Epithelial cell of esophagus (primary cell): ENCODE measurements at places on chromosomes 2 and 18.

DNA sequence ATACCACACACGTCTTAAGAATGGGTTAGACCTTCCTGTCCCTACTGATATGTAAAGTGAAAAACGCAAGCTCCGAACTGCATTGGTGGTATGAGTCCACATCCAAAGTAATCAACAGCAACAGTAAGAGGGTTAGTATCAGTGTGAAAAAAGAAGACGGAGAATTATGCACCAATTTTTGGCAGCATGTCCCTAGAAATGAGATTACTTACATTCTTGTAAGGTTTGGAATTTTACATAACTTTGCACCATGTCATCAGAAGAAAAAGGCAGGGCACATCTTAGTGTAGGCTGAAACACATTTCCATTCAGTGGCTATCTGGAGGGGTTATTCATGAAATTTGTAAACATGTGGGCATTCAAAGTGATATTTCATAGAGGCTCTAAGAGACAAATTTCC is 88.2 kb downstream of the LONRF2 start:
- no peak for DNase-seq

DNA sequence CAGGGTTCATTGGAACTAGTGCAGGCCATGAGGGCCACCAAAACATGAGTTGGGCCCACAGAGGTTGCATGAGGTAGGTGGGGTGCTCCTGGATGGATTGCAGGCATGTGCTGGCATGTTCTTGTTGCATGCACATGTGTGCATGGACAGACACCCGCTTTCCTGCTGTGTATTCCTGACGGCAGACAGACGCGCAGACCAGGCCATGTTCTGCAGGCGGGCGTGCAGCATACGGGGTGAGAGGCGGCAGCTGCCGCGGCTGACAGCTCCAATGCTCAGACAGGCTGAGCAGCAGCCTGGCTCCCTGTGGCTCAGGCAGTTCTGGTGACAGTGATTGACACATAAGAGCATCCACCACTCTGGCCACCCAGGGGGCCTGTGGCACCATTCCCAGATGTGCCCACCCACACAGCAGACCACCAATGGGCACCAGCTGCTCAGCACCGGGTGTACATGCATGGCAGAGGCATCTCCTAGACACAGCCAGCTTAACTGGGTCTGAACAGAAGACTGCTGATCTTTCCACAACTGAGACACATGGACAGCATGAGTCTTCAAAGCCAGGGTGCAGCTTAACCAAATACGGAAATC is 21.2 kb downstream of the HS1BP3 start:
- no peak for DNase-seq

GRCh38 chr2:236250909-236251579 is 13.2 kb downstream of the ASB18 start:
- DNase-seq = no peak

DNA sequence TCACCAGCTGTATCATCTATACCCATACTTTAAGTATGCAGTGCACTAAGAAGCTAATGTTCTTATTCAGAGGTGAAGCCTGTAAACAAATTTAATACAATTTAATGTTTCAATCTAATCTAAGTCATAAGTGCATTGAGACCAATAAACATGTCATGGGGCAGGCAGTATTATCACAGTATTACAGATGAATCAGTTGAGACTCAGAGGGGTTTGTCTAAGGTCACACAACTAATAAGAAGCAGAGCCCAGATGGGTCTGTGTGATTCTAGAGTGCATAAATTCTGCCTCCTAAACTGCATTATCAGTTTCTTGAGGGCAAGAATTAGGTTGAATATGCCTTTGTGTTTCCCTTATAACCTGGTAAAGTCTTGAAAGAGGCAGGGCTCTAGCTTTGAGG is 140.9 kb upstream of the RNF152 start:
- no peak for DNase-seq

DNA sequence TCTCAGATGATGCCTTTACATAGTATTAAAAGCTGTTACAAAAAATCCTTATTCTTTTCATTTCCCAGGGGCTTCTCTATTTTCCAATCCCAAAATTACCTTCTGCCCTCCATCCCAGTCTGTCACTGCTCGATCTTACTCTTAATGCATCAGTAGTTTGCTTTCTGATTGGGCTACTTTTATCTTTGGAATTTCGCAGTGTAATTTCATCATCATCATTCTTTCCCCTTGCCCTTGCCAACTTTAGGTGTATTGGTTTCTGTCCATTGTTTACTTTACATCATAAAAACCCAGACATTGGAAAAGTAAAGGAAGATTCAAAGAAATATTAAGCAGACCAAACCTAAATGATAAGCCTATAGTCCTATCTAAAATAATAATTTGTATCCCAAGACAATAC is 457.2 kb downstream of the PIK3C3 start:
- DNase-seq = no peak

GRCh38 chr2:210568108-210568507 is 11.7 kb downstream of the CPS1 start:
- no peak for DNase-seq

DNA sequence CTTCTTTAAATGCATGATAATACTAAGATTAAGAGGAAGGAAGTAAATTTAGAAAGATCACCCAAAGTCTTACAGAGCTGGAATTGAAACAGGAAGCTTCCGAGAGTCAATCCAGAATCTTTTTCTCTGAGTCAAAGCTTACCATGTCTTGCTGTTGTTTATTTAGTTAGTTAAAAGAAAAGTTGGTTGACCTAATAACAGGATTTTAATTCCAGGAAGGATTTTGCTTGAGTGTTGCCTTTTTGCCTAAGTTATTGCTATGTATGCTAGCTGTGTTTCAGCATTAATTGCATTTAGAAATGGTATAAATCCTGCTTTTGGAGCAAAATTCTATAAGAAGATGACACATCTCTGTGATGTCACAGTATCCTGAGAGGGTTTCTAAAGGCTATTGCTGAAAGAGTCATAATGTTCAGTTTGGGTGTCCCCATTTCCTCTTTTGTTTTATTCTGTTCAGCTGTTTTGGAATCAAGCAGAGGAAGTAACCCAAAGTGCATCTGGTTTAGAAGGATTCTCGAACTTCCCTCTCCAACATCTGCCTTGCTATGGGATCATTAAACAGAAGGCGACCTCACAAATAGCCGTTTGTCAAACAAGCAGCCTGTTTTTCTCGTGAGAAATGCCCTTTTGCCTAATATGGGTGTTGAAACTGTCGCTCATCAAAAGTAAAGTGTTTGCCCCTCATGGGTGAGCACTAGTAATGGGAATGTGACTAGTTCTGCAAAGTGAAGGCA is 271.5 kb upstream of the MMADHC start:
- DNase-seq = peak; percentile 53

- peak; percentile 15 for DNase-seq
Measured at GRCh38 chr18:25136416-25137196, 215.4 kb downstream of the ZNF521 start.

DNA sequence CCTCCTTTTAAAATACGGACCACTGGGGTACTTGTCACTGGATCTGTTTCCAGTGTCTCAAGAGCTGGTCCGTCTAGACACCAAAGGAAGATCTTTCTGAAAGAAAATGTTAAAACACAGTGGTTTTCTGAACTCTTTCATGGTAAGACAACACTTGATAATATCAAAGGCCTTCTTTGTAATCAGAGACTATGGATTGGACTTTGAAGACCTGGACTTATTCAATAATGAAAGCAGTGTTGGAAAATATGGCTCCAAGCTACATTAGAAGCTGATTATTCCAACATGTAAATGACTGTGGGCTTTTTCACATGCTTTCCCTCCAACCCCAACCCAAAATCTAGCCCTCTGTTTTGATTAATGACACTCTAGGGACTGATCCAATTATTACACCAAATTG is 329.4 kb upstream of the LYPD1 start:
- no peak for DNase-seq

DNA sequence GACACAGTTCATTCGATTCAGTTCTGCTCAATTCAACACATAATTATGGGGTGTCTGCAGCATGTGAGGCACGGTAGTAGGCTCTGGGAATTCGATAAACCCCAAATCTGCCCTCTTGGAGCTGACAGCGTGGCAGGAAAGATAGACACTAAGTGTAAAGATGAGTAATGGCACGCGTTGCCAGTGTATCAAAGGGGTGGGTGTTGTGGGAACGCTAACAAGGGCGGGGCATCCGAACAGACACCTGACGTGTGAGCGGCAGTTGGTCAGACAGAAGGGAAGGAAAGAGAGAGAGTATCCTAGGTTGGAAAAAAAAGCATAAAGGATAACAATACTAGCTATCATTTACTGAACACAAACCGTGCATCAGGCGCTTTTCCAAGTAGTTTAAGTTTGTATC is 125.7 kb upstream of the HAAO start:
- no peak for DNase-seq
